ENCODE measurements at places on chromosomes 13 and 19.

GRCh38 chr13:28012896-28013295, 24.4 kb upstream of the URAD start:
- peaks cover 59% of the 10 kb centered on the region for H3K27me3 ChIP-seq
- no peaks in the 10 kb centered on the region for H3K36me3 ChIP-seq
- DNase-seq, result no peak
- H3K4me1 ChIP-seq, result no peaks in the 10 kb centered on the region
- H3K4me3 ChIP-seq, result no peak overlapping the region
- no peak overlapping the region for H3K27ac ChIP-seq

DNA sequence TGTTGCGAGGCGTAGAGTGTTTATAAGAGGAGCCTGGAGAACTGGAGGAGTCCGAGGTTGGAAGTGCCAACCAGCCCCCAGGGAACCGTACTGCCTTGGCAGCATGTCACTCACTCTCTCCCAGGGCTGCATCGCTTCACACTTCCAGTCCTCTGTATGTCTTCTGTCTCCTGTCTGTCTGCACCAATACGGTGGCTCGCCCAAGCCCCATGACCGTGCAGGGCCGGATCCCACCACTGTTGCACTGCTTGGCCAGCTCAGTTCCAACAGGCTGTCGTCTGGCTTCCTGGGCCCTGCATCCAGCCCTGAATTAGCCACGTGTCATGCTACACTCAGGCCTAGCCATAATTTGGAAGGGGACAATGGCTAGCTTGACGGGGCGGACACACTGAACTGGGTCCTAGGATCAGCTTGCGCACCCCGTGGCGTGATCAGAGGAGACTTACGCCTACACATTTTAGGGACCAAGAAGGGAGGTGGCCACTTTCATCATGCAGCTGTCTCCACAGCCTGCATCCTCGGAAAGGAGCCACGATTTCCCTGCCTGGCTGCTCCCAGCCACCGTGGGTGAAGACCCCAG, 147.1 kb downstream of the URI1 start:
- H3K4me3 ChIP-seq, result no peak overlapping the region
- H3K36me3 ChIP-seq, result no peaks in the 10 kb centered on the region
- no peak overlapping the region for H3K27ac ChIP-seq
- no peaks in the 10 kb centered on the region for H3K4me1 ChIP-seq
- DNase-seq, result no peak

GRCh38 chr19:36140304-36141038, 605 bp downstream of the CAPNS1 start:
- peaks cover 34% of the 10 kb centered on the region for H3K4me1 ChIP-seq
- H3K27me3 ChIP-seq, result no peaks in the 10 kb centered on the region

DNA sequence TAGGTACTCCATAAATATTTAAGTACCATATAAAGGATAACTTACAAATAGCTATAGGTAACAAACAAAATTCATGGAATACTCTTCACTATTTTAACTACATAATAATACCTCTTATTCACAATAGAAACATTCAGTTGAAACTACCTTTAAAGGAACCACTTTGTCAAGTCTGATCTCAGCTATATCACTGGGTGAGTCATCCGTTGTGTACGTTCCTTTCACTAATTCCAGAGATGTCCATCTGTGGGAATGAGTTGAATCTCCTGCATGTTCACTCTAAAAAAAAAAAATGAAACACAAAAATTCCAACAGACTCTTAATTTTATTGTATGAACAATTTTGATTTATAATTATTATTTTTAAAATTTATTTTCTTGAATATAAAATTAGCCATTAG, 149.4 kb upstream of the FBXL3 start:
- H3K27ac ChIP-seq, result no peak overlapping the region
- H3K4me1 ChIP-seq, result no peaks in the 10 kb centered on the region
- DNase-seq, result no peak
- peaks cover 62% of the 10 kb centered on the region for H3K36me3 ChIP-seq

GRCh38 chr13:28161370-28161769, 23.0 kb downstream of the PAN3 start:
- peaks cover 9% of the 10 kb centered on the region for H3K4me1 ChIP-seq
- no peak overlapping the region for H3K4me3 ChIP-seq
- DNase-seq, result no peak
- H3K27me3 ChIP-seq, result no peaks in the 10 kb centered on the region
- no peak overlapping the region for H3K27ac ChIP-seq

DNA sequence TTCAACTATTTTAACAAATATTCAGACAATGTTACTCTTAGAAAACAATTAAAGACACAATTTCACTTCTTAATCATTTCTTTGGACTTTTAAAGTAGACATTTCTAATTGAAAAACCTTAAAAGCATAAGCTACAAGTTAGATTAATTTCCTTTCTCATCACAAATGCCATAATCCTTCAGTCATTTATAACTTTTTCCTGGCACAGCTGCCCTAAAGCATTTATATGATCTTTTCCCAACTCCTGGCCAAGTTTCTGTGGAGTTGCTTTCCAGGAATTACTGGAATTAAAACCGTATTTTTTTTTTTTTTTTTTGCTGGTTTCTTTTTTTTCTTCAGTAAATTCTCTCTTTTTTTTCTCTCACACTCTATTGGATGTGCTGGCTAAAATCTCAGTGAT, 615.9 kb downstream of the TBC1D4 start:
- H3K4me3 ChIP-seq, result no peak overlapping the region
- no peaks in the 10 kb centered on the region for H3K4me1 ChIP-seq
- H3K27me3 ChIP-seq, result no peaks in the 10 kb centered on the region
- DNase-seq, result no peak
- no peaks in the 10 kb centered on the region for H3K36me3 ChIP-seq
- H3K27ac ChIP-seq, result no peak overlapping the region

- H3K4me3 ChIP-seq, result peak overlapping the region; percentile 93
- no peak for DNase-seq
- no peaks in the 10 kb centered on the region for H3K27me3 ChIP-seq
- no peaks in the 10 kb centered on the region for H3K36me3 ChIP-seq
Observed at GRCh38 chr13:75479102-75479740, 2.7 kb downstream of the TBC1D4 start.

DNA sequence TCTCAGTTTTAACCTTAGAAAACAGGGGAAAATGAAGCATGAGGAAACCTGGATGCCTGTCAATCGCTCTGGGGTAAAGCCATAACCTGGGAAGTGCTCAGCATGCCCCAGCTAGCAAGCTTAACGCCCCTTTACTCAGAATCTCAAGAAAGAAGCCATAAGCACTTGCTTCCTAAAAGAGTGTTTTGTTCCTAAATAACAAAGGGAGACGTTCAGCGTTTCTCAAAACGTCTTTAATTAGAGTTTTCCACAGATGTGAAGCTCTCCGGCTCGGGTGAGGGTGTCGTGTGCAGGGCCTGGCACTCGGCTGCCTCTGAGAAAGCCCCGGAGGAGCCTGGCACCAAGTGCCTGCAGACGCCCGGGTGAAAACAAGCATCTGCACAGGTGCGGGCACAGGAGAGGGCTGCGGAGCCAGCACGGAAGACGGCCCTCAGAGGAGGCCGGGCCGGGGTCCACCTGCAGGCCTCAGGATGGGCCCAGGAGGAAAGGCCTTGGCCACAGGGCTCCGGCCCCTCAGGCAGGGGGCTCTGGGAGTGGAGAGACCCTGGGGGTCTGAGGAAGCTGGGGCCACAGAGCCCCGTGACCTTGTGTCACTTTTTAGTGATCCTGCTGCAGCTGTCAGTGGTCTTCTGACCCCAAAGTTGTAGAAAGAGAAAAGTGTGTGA, 6.2 kb downstream of the GAS6 start:
- H3K4me3 ChIP-seq, result no peak overlapping the region
- no peaks in the 10 kb centered on the region for H3K27me3 ChIP-seq
- H3K36me3 ChIP-seq, result peaks cover 17% of the 10 kb centered on the region
- DNase-seq, result peak; percentile 2
- peaks cover 96% of the 10 kb centered on the region for H3K4me1 ChIP-seq

Data from heart right ventricle (tissue), 16 donors.